ENCODE measurements at places on chromosomes 12 and 14.

DNA sequence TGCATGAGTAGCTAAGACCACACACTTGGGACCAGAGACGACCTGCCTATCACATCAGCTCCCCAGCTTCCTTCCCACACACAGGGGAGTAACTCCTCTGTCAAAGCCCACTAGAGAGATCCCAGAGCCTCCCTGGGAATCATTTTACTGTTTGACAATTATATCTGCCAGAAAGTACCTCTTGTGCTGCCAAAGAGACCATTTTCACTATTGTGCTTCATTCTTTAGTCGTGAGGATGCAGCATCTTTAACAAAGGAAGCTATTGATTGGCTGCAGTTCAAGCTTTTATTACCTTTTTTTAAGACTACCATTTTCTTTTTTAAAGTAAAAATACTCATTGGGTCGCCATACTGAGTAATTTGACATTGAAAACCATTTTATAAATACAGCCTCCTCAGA, 194.5 kb upstream of the RGS6 start:
- no peak for DNase-seq

- DNase-seq, result no peak
Observed at GRCh38 chr14:94867209-94867608, 97.3 kb upstream of the GSC start.

GRCh38 chr12:26978801-26979200, 35.4 kb downstream of the TM7SF3 start:
- no peak for DNase-seq

DNA sequence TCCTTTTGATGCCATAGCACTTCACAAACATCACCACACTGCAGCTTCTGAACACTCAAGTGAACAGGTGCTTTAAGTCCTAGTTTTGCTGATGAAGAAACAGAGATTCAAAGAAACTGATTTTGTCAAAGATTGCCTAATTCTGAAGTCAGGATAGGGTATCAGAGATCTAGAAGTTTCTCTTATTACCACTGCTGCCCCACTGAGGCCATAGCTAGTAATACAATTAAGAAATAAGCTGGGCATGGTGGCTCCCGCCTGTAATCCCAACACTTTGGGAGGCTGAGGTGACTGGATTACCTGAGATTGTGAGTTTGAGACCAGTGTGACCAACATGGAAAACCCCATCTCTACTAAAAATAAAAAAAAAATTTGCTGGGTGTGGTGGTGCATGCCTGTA, 458.3 kb upstream of the SEL1L start:
- no peak for DNase-seq

DNA sequence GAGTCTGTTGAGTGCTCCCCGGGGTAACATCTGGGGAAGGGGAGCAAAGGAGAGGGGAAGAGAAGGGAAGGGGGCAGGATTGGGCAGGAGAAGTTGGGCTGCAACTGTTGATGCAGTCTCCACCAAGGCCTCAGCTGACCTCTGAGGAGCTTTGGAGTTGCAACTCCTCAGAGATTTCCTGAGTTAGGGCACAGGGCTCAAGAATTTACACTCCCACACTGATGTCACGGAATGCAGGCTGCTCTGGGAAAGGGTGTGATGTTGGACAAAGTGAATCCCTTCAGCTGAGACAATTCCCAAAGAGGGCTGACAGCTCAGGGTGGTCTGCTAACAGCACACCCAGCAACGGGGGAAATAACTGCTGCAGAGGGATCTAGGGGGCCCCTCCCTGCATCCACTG, 295.6 kb downstream of the PCNX1 start:
- no peak for DNase-seq

GRCh38 chr12:593396-594270, 69.6 kb downstream of the NINJ2 start:
- DNase-seq, result no peak

- DNase-seq, result no peak
Observed at GRCh38 chr12:52243856-52244614, 11.0 kb downstream of the KRT7 start.

DNA sequence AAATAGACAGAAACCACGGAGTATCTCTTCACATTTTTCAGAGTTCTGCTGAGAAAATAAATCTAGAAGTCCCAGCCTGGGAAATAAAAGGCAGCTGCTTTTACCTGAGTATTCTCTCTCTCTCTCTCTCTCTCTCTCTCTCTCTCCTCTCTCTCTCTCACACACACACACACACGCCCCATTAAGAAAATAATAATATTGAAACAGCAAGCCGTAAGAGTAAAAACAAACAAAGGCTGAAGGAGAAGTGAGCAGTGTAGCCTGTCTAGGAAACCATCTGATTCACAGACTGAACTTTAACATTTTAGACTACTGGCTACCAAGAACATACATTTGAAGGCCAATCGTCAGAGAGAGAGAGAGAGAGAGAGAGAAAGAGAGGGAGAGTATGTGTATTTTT, 8.4 kb downstream of the PTHLH start:
- no peak for DNase-seq

GRCh38 chr14:44029933-44030332, 477.1 kb downstream of the FSCB start:
- no peak for DNase-seq

DNA sequence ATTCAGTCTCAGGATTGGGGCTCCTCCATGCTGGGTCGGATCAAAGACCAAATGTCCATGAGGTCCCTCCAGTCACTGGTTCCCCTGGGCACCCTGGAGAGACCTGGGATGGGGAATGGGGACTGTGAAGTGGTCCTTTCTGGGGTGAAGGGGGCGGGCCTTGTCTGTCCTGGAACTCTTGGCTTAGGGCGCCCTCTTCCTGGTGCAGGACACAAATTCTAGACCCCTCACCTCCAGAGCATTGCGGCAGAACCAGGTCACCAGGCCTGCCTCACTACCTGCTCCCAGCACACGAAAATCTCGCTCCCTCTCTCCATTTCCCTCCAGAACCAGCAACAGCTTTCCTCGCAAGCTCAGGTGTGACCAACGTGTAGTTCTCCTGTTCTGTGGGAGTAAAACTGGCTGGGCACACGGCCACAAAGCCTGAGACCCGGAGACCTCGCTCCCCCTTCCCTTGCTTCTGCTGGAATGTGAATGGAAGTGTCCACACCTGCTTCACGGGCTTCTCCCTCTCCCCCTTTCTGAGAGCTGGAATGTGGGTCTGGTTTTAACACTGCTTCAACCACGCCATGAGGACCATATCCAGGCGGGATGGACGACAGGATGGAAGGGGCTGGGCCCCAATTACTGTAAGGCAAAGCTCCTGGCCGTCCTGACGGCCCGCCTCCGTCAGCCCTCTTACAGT, 112.7 kb downstream of the SCARB1 start:
- DNase-seq, result no peak

DNA sequence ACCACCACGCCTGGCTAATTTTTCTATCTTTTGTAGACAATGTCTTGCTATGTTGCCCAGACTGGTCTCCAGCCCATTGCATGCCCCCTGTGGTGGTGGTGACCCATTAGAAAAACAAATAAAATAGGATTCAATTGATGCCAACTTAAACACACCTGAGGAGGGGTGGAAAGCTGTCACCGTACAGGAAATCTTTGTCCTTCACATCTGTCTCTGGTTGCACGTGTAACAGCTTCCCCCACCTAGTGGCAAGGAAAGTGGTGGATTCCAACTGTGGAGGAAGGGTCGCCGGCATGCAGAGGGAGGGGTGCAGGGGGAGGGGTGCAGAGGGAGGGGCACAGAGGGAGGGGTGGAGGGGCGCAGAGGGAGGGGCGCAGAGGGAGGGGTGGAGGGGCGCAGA, 26.1 kb upstream of the GPR68 start:
- no peak for DNase-seq

DNA sequence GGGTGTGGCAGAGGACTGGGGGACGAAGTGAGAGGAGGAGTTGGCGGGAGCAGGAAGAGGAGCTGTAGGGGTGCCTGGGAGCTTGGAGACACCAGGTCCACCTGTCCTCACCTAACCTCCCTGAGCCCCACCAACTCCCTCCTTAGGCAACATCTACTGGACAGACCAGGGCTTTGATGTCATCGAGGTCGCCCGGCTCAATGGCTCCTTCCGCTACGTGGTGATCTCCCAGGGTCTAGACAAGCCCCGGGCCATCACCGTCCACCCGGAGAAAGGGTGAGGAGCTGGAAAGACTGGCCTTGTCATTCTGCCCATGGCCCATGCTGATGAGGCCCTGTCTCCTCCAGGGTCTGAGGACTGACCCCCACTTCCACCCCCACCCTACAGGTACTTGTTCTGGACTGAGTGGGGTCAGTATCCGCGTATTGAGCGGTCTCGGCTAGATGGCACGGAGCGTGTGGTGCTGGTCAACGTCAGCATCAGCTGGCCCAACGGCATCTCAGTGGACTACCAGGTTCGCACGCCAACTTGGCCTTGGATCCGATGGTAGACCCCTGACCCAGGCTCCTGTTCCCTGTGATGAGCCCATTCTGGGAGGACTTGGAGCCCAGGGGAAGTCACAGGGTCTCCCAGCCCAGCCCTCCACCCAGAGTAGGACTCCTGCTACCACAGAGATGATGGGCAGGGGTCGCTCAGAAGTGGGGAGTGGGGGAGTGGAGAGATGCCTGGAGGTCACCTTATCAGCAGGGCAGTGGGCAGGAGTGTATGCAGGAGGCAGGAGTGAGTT, 32.5 kb upstream of the NXPH4 start:
- no peak for DNase-seq

DNA sequence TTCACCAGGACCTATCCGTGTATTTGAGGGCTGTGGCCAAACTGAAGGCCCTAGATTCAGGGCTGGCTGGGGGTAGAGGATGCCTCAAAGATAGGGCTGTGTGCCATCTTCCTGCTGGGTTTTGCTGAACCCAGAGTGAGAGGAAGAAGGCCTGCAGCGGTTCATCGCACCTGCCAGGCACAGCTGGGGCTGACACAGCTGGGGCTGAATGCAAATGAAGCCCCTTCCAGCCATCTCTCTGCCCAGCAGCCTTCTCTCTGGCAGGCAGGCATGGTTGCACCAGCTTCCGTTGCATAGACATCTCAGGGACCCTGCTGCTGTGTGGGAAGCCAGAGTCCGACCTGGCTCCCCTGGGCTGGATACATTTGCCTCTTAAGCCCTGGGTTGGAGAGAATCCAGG, 152.4 kb downstream of the TSPAN9 start:
- DNase-seq, result no peak

GRCh38 chr12:121620333-121620891, 5.9 kb upstream of the ORAI1 start:
- DNase-seq, result no peak

DNA sequence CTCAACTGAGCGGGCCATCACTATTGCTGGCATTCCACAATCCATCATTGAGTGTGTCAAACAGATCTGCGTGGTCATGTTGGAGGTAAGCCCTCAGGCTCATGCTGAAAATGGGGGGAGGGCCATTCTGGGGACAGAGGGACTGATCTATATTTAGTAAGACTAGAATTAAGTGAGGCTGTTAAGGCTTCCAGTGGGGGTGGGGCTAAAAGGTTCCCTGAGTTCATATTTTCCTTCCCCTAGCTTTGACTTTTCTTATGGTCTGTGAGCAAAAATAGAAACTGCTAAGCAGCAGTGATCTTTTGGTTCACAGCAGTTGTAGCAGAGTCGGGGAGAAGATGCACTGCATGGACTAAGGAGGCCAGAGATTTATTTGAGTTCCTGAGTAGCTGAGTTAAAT, 9.2 kb downstream of the PCBP2 start:
- DNase-seq, result no peak

- no peak for DNase-seq
Observed at GRCh38 chr14:44803239-44803905, 158.4 kb downstream of the KLHL28 start.

GRCh38 chr12:20757-21156, 45.8 kb upstream of the IQSEC3 start:
- DNase-seq, result no peak

DNA sequence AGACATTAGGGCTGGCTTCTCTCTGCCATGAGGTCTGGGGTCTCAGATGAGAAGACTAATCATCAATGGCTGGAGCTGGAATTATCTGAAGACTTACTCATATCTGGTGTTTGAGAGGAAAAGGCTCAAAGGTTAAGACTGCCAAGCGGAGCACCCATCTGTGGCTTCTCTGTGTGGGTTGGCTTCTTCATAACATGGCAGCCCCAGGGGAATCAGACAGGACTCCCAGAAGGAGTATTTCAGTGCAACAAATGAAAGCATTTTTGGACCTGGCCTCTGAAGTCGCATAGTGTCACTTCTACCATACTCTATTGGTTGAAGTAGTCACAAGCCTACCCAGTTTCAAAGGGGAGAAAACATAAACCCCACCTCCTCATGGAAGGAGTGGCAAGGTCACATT, 171.8 kb upstream of the KRR1 start:
- DNase-seq, result no peak

DNA sequence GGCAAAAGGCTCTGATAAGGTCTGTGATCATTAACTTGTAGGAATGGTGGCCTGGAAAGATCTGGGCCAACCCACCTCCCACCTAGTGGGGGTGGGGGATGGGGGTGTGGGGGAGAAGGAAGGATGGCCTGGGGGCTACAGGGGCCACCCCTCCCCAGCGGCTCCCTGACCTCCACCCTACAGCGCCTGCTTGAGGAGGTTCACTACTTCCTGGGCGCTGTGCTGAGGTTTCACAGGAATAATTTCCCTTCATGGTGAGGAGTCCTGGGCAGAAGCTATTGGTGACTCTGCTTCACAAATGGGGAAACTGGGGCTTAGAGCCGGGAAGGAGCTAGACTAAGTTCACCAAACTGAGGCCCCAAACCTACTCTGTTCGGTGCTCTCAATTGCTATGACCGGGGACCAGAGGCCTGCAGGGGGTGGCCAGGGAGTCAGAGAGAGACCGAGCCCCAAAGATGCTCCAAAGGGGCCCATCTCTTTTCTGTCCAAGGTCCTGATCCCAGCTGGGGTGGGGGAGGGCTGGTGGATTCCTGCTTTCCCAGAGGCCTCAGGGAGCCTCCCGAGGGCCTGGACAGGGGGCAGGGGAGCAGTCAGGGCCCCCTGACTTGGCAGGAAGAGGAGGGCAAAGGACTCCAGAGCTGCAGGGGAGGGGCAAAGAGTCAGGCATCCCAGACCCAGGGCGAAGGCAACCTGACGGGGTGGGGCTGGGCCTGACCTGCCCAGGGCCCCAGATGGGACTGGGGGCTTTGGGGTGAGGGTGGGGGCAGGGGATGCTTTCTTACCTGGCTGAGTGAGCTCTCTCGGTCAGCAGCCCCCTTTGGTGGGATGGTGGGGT, 1.7 kb downstream of the HNF1A start:
- no peak for DNase-seq

DNA sequence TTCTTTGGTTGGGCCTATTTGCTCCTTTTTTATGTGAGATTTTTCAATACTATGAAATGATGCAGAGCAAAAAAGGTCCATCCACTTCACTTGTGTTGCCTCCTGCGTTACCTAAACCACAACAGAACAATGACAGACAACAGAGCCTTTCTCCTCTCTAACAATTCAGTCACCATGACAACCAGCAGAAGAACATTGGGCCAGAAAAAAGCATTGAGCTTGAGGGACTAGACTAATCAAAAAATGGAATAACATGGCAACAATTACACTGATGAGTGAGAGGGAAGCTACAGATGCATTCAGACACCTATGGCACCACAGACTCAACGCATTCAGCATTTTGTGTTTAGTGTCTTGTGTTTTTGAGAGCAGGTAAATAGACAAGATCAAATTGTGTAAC, 44.6 kb upstream of the PTCSC3 start:
- DNase-seq, result no peak

- no peak for DNase-seq
Observed at GRCh38 chr14:91094772-91095171, 19.1 kb upstream of the DGLUCY start.

GRCh38 chr14:65277580-65278270, 134.8 kb upstream of the FUT8 start:
- DNase-seq, result no peak

GRCh38 chr14:28830115-28830534, 63.5 kb downstream of the FOXG1 start:
- no peak for DNase-seq

Data from stimulated activated CD8-positive, alpha-beta memory T cell treated with anti-CD3 and anti-CD28 coated beads, Interleukin-4, amount 100 ng/mL, for 1 hour (primary cell).